ENCODE measurements at places on chromosomes 3 and 15. TPM values are rescaled to one million over a fixed set of nuclear protein-coding genes. Genes with fewer than 3 reads are reported as not detected.

TMEM40 gene
- total RNA-seq = not detected

CELF6 gene
- 5.4 TPM for total RNA-seq

OXTR gene
- 0.55 TPM for total RNA-seq

KCNMB2 gene
- total RNA-seq = 1.2 TPM

TMOD2 gene
- total RNA-seq = 16.1 TPM

RETNLB gene
- not detected for total RNA-seq

GRCh38 chr3:139353920-139354556 is 10.2 kb downstream of the MRPS22 start:
- H3K27me3 ChIP-seq = no peaks in the 10 kb centered on the region
- no peaks in the 10 kb centered on the region for H3K4me1 ChIP-seq
- H3K27ac ChIP-seq = no peak overlapping the region
- peaks cover 100% of the 10 kb centered on the region for H3K36me3 ChIP-seq
- no peak for DNase-seq

DNA sequence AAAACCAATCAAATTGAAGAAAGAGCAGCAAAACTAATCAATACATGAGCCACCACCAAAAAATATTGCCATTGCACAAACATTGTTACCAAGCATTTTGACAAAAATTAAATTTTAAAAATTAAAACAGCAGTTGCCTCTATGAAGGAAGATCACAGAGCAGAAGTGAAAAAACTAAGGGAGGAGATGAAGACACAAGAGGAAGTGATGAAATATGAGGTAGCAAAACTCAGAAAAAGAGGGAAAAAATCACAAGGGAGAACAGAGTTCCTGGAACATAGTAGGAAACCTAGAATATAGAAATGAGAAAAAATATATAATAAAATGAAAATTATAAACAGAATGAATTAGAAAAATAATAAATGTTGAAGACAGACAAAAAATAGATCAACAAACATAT is 7.3 kb upstream of the SERPINI2 start:
- no peaks in the 10 kb centered on the region for H3K4me1 ChIP-seq
- no peak for DNase-seq
- no peaks in the 10 kb centered on the region for H3K36me3 ChIP-seq
- H3K27ac ChIP-seq = no peak overlapping the region
- no peak overlapping the region for H3K4me3 ChIP-seq

GRCh38 chr3:49296781-49297411 is 19.9 kb upstream of the C3orf62 start:
- peak overlapping the region; percentile 53 for H3K27ac ChIP-seq
- peaks cover 22% of the 10 kb centered on the region for H3K4me1 ChIP-seq
- no peak for DNase-seq
- no peak overlapping the region for H3K4me3 ChIP-seq
- peaks cover 96% of the 10 kb centered on the region for H3K36me3 ChIP-seq
- no peaks in the 10 kb centered on the region for H3K27me3 ChIP-seq

DNA sequence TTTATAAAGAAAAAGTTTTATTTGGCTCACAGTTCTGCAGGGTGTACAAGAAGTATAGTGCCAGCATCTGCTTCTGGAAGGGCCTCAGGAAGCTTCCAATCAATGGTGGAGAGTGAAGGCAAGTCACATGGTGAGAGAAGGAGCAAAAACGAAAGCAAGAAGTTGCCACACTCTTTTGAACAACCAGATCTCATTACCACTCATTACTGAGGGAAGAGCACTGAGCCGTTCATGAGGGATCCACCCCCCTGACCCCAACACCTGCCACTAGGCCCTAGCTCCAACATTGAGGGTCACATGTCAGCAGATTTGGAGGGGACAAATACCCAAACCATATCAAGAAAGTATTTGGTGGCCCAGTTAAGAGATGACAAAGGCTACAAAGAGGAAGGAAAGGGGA is 239.3 kb upstream of the UBE2E1 start:
- no peaks in the 10 kb centered on the region for H3K27me3 ChIP-seq
- no peak overlapping the region for H3K27ac ChIP-seq
- DNase-seq = no peak
- no peaks in the 10 kb centered on the region for H3K36me3 ChIP-seq
- H3K4me1 ChIP-seq = peaks cover 4% of the 10 kb centered on the region

DNA sequence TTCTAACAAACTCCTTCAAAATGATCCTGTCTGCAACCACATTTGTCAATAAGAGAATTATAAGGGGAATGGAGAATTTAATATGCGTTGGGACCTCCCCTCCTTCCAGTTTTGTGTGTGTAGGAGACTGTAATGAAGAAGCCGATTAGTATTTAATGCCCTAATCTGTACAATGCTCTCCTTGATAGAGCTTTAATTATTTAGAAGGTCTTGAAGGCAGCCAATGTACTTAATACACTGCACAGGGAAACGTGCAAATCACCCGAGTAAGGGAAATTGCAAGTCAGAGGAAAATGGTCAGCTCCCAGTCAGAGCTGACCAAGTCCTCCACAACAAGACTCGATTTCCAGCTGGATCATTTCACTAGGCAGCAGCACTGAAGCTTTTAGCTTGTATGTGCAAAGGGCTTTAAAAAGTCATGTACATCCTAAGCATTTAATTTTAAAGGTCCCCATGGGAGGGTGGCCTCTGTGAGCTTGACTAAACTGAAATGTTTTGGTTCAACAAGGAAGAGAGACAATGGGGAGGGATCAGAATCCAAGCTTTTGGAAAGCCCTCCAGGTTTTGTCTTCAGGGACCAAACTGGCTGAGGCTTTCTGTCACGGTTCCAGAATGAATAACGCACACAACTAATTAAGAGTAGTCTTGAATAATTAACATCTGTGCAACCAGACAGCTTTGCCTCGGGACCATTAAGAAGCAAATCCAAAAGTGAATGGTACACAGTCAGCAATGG is 159.8 kb upstream of the MITF start:
- H3K27me3 ChIP-seq = no peaks in the 10 kb centered on the region
- H3K36me3 ChIP-seq = no peaks in the 10 kb centered on the region
- no peaks in the 10 kb centered on the region for H3K4me1 ChIP-seq

DNA sequence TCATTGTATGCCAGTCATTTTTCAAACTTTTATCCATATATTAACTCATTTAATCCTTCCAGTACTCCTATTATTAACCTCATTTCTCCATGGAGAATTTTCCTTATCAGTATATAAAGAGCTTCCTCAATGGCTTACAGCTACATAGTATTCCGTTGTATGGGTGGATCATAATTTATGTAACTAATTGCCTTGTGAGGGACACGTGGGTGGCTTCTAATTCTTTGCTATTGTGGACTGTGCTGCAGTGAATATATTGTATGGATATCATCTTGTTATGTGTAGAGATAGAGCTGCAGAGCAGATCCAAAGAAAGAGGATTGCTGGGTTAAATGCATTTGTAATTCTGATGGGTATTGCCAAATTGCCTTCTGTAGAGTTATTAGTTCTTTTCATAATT is 25.2 kb downstream of the PML start:
- H3K27me3 ChIP-seq = no peaks in the 10 kb centered on the region
- no peak overlapping the region for H3K27ac ChIP-seq
- peaks cover 2% of the 10 kb centered on the region for H3K4me1 ChIP-seq

DNA sequence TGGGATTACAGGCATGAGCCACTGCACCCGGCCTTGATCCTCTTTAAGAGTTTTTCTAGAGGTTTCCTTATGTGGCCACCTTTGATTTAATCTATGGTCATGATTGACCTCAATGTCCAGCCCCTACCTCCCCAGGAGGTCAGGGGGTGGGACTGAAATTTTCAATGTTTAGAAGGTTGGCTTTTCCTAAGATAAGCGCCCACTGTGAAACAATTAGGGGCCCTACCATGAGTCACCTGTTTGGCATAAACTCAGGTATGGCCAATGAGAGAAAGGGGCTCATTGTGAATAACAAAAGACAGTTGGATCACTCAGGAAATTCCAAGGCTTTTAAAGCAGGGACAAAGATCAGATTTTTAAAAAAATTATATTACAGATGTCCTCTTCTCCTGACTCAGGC is 51.1 kb downstream of the ZBTB11 start:
- H3K27me3 ChIP-seq = no peaks in the 10 kb centered on the region
- no peak for DNase-seq
- no peak overlapping the region for H3K4me3 ChIP-seq
- H3K36me3 ChIP-seq = no peaks in the 10 kb centered on the region
- no peak overlapping the region for H3K27ac ChIP-seq
- H3K4me1 ChIP-seq = no peaks in the 10 kb centered on the region

GRCh38 chr3:80688814-80689213 is 921.0 kb upstream of the ROBO1 start:
- H3K4me1 ChIP-seq = no peaks in the 10 kb centered on the region
- no peak overlapping the region for H3K27ac ChIP-seq
- no peak overlapping the region for H3K4me3 ChIP-seq
- no peak for DNase-seq
- no peaks in the 10 kb centered on the region for H3K27me3 ChIP-seq
- H3K36me3 ChIP-seq = no peaks in the 10 kb centered on the region

GRCh38 chr3:57752307-57752706 is 3.8 kb upstream of the SLMAP start:
- H3K27ac ChIP-seq = no peak overlapping the region
- no peaks in the 10 kb centered on the region for H3K27me3 ChIP-seq
- H3K36me3 ChIP-seq = no peaks in the 10 kb centered on the region
- no peak for DNase-seq
- H3K4me3 ChIP-seq = no peak overlapping the region
- H3K4me1 ChIP-seq = peaks cover 1% of the 10 kb centered on the region

DNA sequence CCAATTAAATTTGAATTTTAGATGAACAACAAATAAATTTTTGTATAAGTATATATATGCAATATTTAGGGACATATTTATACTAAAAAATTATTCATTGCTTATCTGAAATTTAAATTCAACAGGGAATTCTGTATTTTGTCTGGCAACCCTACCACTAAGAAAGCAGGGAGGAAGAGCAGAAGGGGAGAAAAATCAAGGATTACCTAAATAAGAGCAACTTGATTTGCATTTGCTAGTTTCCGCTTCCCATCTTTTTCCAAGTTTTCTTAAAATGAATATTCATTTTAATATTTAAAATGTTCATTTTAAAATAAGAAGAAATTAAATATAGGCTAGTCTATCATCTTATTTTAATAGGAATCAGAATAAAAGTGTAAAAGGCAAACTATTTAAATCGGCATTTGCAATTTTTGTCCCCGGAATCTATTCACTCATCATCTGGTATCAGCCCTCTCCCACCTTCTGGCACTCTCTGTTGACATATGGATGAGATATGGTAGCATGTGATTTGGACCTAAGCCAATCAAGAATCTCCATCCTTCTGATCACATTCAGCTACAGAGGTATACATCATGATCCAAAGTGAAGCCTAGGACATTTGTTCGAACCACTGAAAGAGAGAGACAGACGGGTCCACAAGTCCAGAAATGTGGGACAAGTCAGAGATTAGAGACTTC is 82.6 kb downstream of the TRANK1 start:
- H3K27me3 ChIP-seq = no peaks in the 10 kb centered on the region
- DNase-seq = no peak
- no peaks in the 10 kb centered on the region for H3K4me1 ChIP-seq
- H3K4me3 ChIP-seq = no peak overlapping the region

- no peak for DNase-seq
- no peaks in the 10 kb centered on the region for H3K27me3 ChIP-seq
- H3K27ac ChIP-seq = no peak overlapping the region
Measured at GRCh38 chr3:183743231-183743630, 45.6 kb downstream of the YEATS2 start.

DNA sequence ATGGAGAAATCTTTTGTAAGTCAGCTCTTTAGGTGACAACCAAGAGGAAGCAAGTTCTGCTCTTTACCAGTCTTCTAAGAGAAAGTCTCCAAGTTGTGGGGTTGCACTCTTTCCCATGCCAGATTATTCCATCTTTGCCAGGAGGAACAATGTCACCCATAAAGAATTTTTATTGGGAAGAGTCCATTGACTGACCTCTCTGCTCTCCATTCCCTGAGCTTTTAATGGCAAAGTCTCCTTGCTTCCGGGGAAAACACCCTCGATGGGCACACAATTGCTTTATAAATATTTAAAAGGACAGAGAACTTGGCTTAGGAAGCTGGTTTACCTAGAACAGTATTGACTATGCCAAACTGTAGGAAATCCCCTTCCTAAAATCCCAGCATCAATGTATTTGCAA is 19.9 kb upstream of the UBE2E1 start:
- H3K4me1 ChIP-seq = no peaks in the 10 kb centered on the region
- H3K4me3 ChIP-seq = no peak overlapping the region
- H3K27ac ChIP-seq = no peak overlapping the region

- no peaks in the 10 kb centered on the region for H3K27me3 ChIP-seq
- H3K4me1 ChIP-seq = peaks cover 5% of the 10 kb centered on the region
- no peaks in the 10 kb centered on the region for H3K36me3 ChIP-seq
- DNase-seq = no peak
Measured at GRCh38 chr3:151305775-151306151, 10.9 kb downstream of the GPR87 start.

Measured in upper lobe of right lung (tissue), 1 donor.